Astrocyte of the spinal cord (primary cell): ENCODE measurements at places on chromosomes 7 and 10.

GRCh38 chr7:5333121-5334045, 50.6 kb downstream of the SLC29A4 start:
- no peak for DNase-seq

- DNase-seq, result no peak
Measured at GRCh38 chr7:121428855-121429489, 32.9 kb upstream of the FAM3C start.

DNA sequence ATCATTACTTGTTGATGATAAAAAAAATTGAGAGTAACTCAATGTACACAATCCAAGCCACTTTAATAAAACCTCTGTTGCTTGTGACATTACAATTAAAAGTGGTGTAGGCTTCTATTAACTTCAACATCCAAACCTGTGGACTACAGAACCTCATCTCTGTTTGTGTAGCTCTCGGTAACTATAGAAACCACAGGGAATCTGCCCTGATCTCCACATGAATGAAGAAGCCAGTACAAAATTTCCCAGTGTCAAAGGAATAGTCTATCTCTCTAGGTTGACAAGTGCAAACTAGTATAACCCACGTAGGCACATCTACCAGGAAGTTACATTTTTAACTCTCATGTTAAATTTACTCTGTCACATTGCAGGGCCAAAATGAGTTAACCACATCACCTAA, 204.3 kb downstream of the CHCHD3 start:
- DNase-seq, result no peak

DNA sequence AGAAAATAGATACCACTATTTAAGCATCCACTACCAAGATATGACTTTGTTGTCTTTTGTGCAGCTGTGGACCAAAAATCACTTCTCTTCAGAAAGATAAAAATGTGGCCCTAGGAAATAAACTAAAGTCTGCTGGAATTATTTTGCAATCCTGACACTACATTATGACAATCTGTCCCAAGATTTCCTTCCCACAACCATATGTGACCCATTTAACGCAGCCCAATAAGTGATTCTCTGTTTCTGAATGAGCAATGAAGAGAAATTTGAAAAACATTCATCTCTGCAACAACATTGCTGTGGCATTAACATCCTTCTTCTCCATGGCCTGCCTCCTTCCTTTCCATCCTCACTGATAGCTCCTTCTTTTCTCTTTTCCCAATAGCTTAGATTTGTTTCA, 212.0 kb downstream of the TSPAN12 start:
- DNase-seq, result no peak

DNA sequence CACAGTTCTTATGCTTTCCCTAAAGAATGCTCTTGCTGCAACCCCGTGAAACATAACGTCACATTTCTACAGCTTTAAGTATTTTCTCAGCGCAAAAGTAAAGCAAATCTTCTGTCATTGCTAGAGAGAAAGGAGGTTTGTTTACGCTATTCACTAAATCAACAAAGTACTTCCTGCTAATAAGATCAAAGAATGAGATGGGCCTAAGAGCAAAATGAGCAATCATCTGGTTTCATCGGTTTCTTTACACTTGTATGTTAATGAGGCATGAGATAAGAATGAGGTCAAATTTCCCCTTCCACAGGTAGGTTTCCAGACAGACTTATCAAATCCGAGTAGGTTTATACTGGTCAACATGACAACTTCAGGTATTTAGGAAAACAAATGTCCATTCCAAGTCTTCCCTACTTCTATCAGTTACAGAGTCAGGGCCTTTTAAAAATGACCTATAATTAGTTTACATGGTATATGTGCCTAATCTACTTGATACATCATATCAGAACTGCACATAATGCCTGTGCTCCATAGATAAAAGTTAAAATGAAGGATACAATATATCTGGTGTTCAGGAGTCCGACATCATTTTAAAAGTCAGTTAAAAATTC, 8.4 kb downstream of the USP6NL start:
- DNase-seq, result peak; percentile 34

DNA sequence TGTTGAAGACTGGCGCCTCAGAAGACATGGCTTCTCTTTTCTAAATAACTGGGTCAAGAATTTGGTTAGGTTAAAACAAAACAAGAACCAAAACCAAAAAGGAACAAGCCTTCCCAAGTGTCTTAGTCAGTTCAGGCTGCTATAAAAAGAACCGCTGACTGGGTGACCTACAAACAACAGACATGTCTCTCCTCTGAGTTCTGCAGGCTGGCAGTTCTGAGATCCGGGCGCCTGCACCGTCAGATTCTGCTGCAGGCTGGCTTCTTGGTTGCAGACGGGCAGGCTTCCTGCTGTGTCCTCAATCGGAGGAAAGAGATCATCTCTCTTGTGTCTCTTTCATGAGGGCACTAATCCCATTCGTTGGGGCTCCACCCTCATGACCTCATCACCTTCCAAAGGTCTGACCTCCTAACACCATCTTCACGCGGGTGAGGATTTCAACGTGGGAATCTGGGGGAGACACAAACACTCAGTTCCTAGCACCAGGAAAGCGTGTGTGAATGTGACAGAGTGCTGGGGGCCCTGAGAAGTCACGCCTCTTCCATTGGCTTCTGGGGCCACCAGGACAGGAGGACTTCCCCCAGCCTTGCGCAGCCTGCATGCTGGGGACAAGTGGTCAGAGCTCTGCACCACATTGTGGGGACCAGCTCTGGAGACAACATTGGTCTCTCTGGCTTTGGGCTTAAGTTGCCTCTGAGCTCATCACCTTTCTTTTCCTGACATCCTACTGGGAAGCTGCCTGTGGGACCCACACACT, 63.1 kb downstream of the ASB13 start:
- DNase-seq, result no peak

DNA sequence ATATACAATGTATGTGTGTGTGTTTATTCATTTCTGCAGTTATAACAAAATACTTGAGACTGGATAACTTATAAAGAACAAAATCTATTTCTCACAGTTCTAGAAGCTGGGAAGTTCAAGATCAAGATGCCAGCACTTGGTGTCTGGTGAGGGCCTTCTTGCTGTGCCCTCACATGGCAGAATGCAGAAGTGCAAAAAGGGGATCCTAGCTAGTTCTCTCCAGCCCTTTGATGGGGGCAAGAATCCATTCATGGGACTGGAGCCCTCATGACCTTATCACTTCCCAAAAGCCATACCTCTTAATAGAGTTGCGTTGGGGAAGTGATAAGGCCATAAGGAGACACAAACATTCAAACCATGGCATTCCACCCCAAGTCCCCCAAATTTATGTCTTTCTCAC, 8.4 kb downstream of the GRB10 start:
- DNase-seq, result no peak

- no peak for DNase-seq
Measured at GRCh38 chr7:30041526-30042269, 13.5 kb downstream of the PLEKHA8 start.

- no peak for DNase-seq
Measured at GRCh38 chr10:133341983-133342382, 5.2 kb upstream of the PRAP1 start.

DNA sequence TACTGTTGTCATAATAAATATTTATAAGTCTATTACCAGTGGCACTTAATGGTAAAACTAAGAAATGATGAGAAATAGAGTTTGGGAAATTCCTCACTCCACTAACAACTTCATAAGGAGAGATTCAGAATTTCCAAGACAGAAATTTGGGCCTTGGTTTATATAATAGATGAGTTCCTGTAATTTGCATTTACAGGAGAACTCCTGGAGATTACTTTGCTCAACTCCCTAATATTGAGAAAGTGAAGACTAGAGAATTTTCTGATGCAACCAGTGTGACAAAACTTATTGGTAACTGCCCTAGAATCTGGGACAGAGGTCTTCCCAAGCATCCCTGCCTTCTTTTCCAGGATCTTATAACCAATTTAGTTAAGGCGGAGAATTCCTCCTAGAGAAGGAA, 49.1 kb upstream of the GSAP start:
- DNase-seq, result no peak

GRCh38 chr10:919481-919880, 12.0 kb downstream of the LARP4B start:
- DNase-seq, result no peak

- DNase-seq, result no peak
Measured at GRCh38 chr10:25683344-25683743, 250.7 kb upstream of the MYO3A start.

DNA sequence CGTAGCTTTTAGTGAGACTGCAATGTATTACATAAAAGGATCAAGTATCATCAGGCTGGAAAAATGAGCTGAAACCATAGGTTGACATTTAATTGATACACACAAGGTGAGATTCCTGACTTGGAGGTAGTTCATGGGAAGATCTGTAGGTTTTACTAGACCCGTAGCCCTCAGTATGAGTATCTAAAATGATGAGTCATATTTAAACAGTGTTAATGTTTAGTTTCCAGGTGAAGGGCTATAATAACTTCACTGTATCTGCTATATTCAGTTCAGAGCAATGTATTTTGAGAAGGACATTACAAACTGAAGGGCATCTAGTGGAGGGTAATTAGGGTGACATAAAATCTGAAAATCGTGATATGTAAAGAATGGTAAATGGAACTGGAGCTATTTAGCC, 35.0 kb downstream of the ENTPD1 start:
- no peak for DNase-seq

DNA sequence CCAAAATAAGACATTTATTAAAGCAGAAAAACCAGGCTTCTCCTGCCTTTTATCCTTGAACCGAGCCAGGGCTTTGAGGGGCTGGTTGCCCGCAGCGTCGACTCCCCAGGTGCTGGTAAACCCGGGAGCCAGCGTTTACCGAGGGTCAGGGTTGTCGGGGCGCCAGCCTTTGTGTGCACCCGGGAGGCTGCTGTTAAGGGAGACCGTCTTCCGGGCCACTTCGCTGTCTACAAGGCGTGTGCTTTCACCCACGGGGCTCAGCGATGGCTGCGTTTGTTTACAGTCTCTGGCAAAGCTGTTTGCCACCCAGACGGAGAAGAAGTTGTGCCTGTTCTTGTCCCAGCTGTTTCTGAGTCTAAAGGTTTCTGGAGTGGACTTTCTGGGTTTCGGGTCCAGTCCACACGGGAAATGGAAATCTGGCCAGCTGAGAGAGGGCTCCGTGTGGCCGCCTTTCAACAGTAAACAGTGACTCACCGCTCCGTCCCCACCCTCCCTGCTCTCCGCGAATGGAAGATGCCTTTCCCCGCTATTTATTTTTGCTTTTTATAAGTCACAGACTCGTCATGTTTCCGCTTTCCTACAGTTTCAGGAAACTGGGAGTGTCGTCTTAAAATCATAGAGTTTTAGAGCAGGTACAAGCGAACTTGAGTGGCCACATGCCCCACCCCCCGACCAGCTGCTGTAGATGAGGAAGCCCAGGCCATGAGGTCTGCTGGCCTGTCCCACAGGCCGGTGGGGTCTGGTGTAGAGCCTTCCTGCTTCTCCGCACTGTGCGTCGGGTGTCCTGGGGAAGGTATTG, 2.2 kb downstream of the MAFK start:
- DNase-seq, result peak; percentile 95

GRCh38 chr10:14608381-14609001, 166.2 kb downstream of the FAM107B start:
- DNase-seq, result no peak

DNA sequence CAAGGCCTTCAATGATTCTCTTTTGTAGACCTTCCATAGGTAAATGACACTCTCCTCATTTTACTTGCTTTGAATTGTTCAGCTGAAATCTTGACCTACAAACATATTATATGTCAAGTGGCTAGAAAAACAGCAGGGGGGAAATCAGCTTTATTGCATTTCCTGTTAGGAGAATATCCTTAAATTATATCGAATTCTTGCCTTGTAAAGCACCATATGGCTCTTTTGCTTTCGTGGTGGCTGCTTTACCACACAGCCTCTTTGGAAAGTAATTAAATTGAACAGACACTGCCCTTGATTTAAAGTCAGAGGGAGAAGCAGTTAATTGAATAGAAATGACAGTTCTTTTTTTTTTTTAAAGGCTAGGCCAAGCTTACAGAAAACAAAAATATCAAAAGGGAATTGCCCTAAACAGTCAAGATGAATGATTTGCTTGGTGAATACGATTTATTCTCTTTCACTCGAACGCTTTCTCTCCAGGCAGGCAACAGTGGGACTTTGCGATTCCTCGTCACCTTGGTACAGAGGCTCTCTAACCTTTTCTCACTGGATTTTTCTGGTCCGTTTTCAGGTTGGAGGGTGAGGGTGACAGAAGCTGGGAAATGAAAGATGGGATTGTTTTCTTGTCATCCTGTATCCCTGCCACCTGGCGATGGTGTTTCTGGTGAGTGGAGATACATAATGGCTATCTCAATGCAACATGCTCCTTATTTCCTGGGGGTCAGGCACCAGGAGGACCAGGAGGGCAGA, 126.0 kb downstream of the GATA3 start:
- no peak for DNase-seq

GRCh38 chr7:5532536-5533335, 109.1 kb upstream of the TNRC18 start:
- DNase-seq, result no peak

GRCh38 chr10:69896606-69897231, 95.0 kb downstream of the COL13A1 start:
- peak; percentile 51 for DNase-seq

DNA sequence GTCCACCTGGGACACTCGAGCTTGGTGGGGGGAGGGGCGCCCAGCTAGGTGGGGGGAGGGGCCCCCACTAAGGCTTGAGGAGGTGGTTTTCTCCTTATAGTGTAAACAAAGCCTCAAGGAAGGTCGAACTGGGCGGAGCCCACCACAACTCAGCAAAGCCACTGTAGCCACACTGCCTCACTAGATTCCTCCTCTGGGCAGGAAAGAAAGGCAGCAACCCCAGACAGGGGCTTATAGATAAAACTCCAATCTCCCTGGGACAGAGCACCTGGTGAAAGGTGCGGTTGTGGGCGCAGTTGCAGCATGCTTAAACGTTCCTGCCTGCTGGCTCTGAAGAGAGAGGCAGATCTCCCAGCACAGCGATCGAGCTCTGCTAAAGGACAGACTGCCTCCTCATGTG, 133.1 kb downstream of the SNX13 start:
- no peak for DNase-seq

DNA sequence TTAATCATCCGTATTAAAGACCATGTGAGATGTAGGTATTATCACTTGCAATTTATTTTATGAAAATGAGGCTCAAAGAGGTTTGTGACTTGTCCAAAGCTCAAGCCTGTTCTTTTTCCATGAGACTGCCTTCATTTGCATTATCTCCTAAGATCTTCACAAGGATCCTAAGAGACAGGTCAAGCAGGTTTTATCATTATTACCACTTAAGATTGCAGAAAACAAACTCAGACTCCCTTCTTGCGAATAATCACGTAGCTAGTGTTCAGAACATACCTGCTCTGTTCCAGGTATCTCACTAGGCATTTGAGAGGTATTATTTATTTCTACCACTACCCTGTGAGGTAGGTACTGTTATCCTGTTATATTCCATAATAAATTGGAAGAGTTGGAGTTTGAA, 64.8 kb downstream of the ZNRF2 start:
- no peak for DNase-seq

- DNase-seq, result no peak
Measured at GRCh38 chr7:111760043-111760442, 197.8 kb upstream of the IMMP2L start.
